ENCODE measurements at places on chromosomes 11 and 22.

GRCh38 chr22:36884349-36885158 is 23.7 kb downstream of the NCF4 start:
- DNase-seq, result no peak

- DNase-seq, result no peak
Observed at GRCh38 chr11:73164803-73165540, 22.9 kb upstream of the FCHSD2 start.

DNA sequence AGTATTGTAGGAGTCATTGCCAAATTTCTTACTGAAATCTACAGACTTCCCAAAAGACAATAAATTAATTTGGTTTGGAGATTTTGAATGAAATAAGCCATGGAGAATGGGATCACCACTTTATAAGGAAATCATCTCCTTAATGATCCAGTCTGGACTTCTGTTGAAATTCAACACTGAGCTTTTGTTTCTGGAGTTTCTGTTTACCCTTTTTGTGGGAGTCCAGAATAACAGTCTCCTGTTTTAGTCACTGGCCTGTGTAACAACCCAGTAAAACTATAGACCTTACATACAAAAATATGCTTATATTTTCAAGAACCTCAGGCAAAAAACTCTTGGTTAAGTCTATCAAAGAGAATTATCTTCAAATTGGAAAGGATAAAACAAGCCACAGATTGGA is 321.7 kb upstream of the PLET1 start:
- DNase-seq, result no peak

DNA sequence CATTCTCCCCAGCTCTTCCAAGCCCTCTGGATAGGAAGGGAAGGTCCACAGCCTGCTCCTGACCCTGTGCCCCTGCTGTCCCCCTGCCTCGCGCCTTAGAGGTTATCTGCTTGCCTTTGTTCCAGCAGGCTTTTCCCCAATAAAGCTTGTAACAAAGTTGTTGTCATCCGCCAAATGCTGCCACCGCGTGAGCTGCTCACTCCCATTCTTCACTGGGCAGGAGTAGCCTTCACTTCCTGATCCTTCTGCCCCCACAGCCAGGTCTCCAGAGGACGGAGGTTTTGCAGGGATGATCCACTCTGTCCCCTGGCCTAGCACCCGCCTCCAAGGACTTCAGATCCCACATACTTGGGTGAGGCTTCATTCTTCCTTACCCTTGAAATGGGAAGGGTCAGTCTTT is 94.0 kb upstream of the RASSF10 start:
- DNase-seq, result no peak

DNA sequence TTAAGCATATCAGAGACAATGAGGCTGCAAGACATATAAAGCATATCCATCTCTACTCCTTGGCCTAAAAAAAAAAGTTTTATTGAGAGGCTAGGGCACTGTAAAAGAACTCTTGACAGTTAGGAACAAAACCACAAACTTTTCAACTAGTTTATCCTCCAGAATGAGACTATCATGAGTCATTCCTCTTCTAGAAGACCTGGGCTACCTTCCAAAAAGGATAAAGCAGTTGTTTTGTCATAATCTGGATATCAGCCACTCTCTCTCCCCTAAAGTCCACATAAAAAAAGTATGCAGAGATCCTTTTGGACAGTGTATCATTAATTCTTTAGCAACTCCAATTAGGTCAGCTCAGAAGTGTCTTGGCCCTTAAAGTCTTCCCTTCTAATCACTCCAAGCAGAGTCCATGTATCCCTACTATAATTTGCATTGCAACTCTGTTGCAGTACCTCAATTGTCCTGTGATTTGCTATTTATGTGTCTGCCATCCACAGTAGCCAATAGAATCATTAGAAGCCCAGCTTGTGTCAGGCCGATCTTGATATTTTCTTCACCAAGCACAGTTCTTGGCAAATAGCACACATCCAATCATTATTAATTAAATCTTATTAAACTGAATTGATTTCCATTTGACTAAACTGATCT is 10.4 kb downstream of the OR51T1 start:
- no peak for DNase-seq

Measured in thyroid gland (tissue), 4 donors.